ENCODE measurements at places on chromosomes 6 and 20.

- DNase-seq = no peak
These were observed 46.7 kb downstream of the SRC start for GRCh38 chr20:37392441-37393195.

DNA sequence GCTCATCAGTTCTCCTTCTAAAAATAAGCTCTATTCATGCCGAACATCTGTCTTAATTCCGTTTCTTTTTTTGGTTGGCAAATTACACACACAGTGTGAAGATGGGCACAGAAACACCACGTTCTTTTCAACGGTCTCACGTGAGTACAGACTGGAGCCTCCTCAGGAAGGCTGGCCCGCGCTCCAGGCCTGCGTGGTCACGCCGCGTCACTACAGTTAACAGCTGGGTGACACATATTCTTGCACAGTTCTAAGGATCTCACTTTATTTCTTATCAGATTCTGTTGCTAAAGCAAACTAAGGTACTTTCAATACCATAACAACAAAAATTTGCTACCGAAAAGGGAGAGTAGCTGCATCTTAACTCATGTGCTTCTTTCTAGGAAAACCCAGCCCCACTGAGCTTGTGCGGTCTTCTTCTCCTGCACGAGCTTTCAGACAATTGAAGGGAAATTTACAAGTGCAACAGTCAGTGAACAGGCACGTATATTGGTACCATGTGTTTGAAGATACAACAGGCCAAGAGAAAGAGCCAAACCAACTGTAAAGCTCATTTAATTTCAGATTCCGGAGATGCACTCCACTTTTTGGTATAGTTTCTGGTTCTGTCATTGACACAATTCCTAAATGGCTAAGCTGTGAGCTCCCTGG lies 55.6 kb upstream of the MPC1 start:
- no peak for DNase-seq

- DNase-seq = no peak
These were observed 34.2 kb downstream of the NHSL1 start for GRCh38 chr6:138465007-138465645.

DNA sequence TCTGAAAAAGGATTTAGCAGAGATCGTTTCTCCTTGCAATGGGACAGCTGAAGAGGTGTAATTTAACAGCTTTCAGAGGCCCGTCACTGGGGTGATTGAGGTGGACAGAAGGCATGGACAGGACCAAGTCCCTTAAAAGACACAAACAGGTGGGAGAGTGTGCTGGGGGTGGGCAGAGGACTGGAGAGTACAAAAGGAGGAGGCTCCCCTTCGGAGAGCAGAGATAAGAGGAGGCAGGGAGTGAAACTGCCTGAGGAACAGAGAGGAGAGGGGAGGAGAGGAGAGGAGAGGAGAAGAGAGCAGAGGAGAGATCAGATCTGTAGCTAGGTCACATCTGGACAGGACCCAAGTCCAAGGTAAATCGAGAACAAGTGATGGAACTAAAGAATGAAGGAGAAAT lies 48.6 kb upstream of the PKHD1 start:
- DNase-seq = no peak

DNA sequence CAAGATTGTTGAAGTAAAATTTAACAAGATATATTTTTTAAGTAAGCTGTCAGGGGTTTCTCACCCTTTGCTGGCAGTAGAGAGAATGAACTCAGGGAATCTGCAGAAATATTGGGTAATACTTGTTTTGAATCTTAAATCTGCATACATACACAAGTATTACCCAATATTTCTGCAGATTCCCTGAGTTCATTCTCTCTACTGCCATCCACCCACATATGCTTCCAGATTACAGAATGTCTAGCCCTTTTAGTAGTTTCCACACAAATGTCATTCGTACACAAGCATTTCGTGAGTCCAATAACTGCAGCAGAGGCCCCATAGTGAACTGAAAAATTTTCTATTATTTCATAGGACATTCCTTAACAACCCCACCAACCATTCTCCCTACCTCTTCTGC lies 69.6 kb upstream of the TNFRSF21 start:
- no peak for DNase-seq

DNA sequence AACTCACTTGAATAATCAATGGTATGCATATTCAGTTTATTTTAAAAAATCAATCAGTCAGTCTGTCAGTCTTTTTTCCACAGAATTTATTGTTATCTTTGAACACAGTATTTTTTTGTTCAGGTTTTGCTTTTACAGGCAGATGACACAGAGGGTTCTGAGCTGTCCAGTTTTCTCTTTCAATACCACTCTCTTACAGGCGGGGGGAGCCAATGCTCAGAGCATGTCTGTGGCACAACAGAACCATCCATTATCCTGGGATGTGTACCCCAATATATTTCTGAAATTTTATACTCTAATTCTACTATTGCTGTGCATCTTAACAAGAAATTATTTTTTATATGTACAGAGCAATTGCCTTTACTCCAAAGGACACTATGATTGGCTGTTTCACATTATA lies 21.2 kb downstream of the ROS1 start:
- no peak for DNase-seq

DNA sequence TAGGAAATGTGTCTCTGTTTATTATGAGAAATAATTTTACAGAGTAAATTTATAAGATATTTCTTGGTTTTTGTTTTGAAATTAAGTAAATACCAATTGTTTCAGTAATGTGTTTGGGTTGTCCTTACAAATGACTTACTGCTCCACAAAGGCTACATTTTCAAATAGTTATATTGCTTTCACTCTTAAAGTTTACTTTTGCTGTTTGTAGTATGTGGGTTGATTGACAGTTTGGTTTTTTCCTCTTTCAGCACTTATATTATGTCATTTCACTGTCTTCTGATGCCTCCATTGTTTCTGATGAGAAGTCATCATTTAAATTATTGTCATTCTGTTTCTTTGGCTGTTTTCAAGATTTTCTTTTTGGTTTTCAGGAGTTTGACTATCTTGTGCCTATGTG lies 34.9 kb upstream of the SUMO4 start:
- DNase-seq = no peak

DNA sequence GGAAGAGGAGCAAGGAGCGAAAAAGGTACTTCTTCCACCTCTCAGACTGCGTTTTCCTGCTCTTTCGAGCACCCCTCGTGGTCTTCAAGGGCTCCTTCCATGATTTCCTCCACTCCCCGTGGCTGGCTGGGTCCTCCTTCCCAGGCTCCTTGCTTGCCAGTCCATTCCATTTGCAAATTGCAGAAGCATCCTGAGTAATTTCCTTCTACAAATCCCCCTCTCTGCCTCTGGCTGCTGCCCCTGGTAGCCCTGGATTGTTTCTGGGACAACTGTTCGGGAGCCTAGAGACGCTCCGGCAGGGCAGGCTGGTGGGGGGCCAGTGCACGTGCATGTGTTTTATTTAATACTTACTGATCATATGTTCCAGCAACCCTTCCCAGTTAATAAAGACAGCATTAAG lies 173.1 kb downstream of the ZMYND8 start:
- DNase-seq = no peak

DNA sequence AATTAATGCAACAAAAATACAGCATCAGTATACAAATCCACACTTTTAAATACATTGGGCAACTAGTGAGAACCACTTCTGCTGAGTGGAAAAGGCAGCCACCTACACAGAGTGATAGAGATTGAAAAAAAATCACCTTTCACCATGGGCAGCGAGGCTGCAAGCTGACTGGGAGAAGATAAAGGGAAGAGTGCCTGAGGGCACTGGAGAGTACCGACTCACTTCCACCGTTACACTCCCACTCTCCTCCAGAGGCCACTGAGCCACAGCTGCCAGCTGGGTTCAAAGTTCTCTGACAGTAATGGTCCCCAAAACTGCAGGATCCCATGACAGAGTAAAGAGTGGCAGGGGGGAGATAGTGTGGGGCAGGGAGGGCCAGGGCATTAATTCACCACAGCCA lies 24.1 kb downstream of the PXT1 start:
- no peak for DNase-seq

DNA sequence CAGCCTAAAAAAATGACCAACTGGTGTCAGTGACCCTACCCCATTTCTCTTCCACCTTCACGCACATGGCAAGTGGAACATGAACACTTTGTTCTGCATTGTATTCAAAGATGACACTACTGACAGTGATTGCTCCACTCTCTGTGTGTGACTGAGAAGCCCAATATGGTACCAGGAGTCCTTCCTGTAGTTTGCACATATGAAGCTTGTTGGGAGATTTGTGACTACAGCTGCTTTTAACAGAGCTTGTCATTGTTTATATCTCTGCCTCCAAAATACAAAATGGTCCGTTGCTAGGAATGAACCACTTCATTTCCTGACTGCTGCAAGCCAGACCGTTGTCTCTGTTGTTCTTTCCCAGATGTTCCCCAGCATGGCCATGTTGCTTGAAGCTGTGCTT lies 140.3 kb upstream of the TCF21 start:
- no peak for DNase-seq
